ENCODE measurements at places on chromosomes 1 and 21.

DNA sequence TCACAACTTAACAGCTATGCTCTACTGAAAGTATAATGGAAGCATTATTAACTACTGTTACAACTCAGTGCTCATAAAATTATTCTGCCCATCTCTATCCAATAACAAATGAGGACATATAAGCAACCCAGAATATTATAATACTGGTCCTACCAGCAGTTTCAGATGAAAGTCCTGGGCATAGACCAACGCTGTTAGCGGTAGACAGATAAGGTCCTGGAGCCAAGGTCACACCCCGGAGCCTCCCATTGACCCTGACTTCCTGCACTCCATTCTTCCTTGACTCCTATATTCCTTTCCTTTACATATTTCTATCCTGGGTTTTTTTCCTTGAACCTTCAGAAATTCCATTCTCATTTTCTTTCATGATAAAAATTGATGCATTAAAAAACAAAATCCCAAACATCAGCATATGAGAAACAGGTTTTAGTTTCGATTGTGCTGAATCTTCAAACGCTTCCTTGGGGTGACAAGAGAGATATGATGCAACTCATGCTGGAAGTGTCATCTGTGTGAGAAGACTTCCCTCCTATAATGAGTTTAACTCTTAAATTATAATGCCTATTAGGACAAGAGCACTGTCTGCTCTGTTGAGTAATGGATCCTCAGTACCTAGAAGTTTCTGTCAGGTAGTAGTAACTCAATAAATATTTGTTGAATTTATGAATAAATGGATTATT lies 831.1 kb downstream of the LRRIQ3 start:
- DNase-seq, result no peak

DNA sequence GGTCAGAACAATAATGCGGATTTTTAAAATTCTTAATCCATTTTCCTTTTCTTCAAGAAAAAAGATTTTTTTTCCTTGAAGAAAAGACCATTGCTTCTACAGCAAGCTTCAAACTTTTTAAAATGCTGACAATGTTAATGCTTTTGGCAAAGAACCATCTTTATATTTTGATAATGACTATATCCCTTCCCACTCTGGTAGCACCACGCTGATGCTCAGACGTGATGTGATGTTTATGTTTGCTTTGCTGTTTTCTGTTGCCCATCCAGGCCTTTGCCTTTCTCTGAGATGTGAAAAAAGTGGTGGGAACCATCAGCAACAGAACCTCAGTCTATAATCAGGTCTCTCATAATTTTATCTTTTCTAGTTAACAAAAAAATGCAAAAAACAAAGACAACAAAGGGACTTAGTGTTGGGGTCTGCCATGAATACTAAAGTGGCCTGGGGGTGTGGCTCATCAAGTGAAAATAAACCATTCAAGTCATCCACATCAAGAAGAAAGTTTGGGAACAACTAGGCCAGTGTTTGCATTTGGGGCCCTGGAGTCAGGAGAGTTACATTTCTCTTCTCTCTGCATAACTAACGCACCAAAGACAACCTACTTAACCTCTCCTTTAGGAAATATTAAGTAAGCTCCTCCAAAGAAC lies 244.6 kb upstream of the DMRTA2 start:
- no peak for DNase-seq

GRCh38 chr1:19484798-19485361 lies 459 bp downstream of the CAPZB start:
- no peak for DNase-seq

GRCh38 chr1:48493970-48494769 lies 22.2 kb upstream of the SPATA6 start:
- DNase-seq, result peak; percentile 34

DNA sequence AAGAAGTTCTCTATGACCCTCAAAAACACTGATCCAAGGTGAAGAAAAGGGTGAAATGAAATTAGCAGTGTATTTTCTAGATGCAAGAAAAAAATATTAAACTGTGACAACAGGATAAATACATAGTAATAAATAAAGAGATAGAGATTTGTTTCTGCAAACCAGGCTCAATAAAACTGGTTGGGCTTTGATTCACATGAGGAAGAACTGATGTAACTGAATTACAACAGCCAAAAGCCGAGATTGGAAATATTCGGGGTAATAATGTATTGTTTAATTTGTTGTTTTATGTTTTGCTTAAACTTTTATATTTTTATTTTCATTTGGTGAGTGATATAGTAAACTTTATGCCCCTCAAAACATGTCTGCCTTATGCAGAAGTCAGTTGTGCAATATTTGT lies 285.0 kb downstream of the BRINP3 start:
- no peak for DNase-seq

DNA sequence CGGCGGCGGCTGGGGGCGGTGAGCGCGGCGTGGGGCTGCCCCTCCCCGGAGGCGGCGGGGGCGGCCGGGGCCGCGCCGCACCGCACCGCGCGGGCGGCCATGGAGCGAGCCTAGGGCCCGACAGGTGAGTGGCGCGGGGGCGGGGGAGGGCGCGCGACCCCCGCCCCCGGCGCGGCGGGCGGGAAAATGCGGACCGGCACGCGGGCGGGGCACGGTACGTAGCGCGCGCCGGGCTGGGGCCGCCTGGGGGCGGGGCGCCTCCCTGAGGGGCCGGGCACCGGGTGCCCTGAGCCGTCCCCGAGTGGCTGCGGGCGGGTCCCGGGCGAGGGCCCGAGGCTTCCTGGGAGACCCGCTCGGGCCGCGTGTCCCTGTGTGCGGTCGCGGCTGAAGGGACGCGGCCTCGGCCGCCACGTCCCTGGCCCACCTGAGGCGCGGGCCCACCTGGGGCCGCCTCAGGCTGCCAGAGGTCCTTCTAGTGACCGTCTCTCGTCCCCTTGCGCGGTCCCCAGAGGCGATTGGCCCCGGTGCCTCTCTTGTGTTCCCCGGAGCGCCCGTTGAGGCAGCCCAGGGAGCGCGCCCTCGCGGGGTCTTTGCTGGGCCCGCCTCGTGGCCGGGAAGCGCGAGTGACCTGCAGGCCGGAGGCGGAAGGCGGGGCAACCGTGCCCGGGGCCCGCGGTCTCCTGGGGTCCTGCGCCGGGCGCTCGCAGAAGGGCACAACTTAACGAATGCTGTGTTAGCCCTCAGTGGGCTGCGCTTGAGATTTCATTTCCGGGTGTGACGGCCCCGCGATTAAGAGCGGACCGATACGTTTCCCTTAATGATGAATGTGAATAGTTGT lies 500 bp downstream of the FAM20B start:
- peak; percentile 80 for DNase-seq

- peak; percentile 48 for DNase-seq
These were observed 77.0 kb downstream of the MORN1 start for GRCh38 chr1:2314273-2314802.

DNA sequence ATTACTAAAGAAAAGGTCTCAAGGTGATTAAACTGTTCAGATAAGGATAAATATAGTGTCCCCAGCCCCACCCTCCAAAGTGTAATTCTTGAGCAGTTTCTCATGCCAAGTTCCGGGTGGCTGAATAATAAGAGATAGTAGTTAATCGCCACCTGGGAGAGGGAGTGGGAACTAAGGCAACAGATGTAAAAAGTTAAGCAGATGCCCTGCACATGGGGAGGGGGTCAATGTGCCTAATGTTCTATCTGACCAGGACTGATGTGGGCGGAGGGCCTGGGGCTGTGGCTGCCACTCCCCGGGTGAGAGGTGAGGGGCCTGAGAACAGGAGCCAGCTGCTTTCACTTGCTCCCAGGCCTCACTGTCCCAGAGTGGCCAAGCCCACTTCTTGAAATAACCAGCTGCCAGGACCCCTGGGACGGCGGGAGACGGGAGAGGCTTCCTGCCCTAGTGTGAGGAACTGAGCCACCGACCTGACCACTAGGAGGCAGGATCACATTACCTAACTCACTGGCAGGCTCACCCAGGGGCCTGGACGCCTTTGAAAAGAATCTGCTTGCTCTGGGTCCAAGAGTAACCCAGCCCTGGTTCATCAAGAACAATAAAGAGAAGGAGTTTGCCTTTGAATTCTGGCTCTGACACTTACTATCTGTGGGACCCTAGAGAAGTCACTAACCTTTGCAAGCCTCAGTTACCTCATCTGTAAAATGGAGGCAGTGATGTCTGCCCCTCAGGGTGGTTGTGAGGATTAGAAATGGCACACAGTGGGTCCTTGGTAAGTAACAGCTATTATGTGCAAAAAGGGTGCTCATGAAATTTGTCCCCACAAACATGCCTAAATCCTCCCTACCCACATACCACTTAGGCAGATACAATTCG lies 179.2 kb downstream of the ATG4C start:
- DNase-seq, result peak; percentile 43

GRCh38 chr21:42515708-42516502 lies 2.3 kb downstream of the SLC37A1 start:
- DNase-seq, result peak; percentile 78

DNA sequence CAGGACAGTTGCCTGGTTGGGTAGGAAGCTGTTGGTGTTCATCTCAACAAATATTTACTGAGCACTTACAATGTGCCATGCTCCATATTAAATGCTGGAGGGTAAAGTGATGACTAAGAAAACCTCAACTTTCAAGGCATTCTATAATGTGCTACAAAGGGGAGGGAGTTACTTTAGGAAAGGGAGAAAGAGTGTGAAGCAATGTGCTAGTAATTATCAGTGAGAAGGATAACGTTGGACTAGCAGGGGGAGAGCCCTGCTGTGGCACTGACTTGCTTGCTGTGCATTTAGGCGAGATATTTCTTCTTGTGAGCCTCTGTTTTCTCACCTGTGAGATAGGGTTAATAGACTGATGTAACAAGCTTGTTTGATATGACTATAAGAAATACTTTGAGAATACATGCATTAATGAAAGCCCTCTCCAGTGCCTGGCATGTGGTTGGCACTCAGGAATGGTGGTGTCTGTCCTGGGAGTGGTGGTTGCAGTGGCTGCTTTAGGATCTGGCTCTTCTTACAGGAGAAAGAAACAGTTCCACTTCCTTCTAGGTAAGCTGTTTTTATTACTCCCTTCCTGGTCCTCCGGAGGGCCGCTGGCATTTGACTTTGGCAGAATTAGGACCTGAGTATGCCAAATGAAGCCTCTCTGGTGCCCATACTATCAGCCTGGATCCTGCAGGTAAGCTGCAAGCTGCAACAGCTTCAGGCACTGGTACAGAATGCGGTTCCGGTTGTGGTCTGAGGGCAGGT lies 111.1 kb upstream of the COA6 start:
- no peak for DNase-seq

DNA sequence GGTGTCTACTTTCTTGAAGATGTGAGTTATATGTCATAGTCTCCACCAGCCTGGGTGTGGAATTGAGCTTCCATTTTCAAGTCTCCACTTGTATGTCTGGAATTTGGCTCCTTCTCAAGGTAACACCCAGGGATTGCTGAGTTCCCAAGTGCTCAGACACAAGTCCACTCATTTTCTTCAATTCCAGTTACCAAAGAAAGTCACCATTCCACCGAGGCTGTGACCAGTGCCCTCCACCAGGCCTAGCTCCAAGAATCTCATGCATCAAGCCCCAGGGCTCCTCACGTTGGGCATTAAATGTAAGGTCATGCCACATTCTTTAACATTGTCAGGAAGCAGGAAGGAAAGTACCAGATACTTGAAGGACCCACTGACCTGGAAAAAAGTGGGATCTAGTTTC lies 2.4 kb upstream of the RAB4A start:
- no peak for DNase-seq

- peak; percentile 25 for DNase-seq
These were observed 4.7 kb downstream of the DNALI1 start for GRCh38 chr1:37561133-37562132.

GRCh38 chr1:208541225-208541855 lies 297.2 kb upstream of the PLXNA2 start:
- no peak for DNase-seq

DNA sequence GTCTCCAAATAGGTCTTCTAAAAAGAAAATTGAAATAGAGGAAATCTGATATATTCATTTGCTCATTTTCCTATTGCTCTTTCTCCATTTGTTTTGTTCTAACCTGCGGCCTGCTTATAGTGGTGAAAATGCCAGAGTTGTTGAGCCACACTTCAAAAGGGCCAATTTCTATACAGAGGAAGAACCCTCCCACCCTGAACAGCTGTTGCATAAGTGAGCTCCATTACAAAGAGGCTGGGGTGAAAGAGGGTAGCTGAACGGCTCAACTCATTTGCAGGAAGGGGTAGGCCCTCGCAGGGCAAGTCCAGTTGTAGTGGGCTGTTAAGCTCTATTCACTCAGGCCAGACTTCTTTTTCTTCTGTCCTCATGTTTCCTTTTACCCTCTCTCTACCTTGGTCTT lies 8.8 kb downstream of the ADCY10 start:
- no peak for DNase-seq

GRCh38 chr1:66396212-66396890 lies 137.6 kb upstream of the SGIP1 start:
- DNase-seq, result no peak

- no peak for DNase-seq
These were observed 187.9 kb downstream of the VAV3 start for GRCh38 chr1:107776900-107777663.

- no peak for DNase-seq
These were observed 971.4 kb downstream of the TTLL7 start for GRCh38 chr1:83027511-83027910.

DNA sequence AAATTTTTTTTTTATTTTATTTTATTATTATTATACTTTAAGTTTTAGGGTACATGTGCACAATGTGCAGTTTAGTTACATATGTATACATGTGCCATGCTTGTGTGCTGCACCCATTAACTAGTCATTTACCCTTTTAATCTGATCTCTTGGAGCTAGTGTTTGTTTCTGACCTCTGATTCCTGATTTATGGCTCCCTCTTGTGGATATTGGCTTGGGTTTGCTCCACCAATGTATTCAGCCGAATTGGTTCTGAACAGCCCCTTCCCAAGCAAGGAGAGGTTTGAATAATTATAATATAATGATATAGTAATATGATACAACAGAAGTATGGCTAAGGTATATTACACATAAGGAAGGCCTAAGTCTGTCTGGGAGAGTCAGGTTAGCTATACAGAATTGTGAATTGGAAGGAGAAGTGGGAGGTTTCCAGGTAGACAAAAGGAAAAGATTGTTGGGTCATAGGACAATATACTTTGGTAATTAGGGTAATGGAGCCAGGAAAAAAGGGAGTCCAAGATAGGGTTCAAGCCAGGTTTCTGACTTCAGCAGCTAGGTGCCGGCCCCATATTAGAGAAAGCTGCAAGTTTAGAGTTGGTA lies 53.1 kb upstream of the HMCN1 start:
- DNase-seq, result peak; percentile 47

- DNase-seq, result no peak
These were observed 7.0 kb downstream of the CLCN6 start for GRCh38 chr1:11813021-11813420.

GRCh38 chr1:153951801-153952200 lies 5.3 kb upstream of the DENND4B start:
- no peak for DNase-seq

- DNase-seq, result no peak
These were observed 71.7 kb downstream of the TRIM11 start for GRCh38 chr1:228334954-228335353.

- DNase-seq, result no peak
These were observed 61.8 kb upstream of the RPL11 start for GRCh38 chr1:23629708-23630290.

- no peak for DNase-seq
These were observed 160.5 kb downstream of the RASAL2 start for GRCh38 chr1:178254433-178254832.
